Stimulated activated CD4-positive, alpha-beta T cell treated with anti-CD3 and anti-CD28 coated beads, TNF-alpha, amount 100 ng/mL, for 4 hours (primary cell): ENCODE measurements at places on chromosomes 16 and 17.

- no peak for DNase-seq
Observed at GRCh38 chr17:48642059-48642842, 16.1 kb upstream of the HOXB9 start.

DNA sequence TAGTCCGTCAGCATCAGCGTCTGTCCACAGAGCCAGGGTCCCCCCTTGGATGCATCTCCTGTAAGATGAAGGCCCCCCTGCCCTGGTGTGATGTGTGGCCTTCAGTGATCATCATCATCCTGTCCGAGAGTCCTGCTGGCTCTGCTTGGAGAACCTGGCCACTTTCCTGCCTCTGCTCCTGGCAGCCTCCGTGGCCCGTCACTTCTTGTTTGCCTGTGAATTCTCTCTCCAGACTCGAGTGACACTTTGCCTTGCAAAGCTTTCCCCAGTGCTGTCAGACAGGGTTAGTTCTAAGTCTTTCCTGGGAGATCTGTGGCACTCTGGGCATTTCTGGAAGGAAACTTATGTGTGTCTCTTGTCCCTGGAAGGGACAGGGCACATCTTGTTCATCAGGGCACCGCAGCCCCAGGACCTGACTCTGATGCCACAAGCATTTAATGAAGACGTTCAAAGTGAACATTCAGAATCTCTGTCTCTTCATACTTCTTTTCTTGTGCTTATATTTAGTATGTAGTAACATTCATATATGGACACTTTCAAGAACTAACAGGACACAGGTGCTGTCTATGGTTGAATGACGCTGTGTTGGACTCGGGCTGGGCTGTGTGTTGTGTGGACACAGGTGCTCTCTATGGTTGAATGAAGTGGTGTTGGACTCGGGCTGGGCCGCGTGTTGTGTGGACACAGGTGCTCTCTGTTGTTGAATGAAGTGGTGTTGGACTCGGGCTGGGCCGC, 68.5 kb downstream of the RPTOR start:
- DNase-seq = no peak

DNA sequence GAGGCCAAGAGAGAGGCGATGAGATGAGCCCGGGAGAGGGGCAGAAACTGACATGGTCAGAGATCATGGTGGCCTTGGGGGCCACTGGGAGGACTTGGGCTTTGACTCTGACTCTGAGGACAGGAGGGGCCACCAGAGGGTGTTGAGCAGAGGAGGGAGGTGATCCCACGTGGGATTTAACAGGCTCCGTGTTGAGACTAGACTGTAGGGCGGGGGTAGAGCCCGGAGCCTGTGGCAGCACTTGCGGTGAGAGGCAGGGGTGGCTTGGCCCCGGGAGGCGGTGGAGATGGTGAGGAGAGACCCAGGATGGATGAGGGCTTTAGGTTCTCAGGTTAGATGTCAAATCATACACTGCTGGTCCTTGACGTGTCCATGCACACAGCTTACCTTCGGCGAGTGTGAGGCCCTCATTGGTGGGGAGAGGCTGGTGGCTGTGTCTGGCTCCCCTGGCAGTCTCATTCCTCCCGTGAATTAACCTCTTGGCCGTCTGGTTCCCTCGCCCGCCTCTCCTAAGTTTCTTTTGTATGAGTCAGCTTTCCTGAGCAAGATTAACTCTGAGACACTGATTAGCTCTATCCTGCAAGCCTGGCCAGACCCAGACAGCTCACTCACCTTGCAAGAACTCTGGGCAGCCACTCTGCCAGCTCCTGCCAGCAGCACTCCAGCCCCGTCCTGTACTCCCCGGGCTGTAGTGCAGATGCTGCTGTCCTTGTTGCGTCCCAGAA, 39.7 kb downstream of the VPS35L start:
- DNase-seq = no peak

GRCh38 chr16:73232555-73233328, 184.8 kb upstream of the ZFHX3 start:
- DNase-seq = no peak

- DNase-seq = no peak
Observed at GRCh38 chr16:81071805-81072204, 5.2 kb downstream of the C16orf46 start.
